ENCODE measurements at places on chromosomes 5 and 9.

- no peak for DNase-seq
Measured at GRCh38 chr5:4905674-4906520, 234.2 kb upstream of the ADAMTS16 start.

DNA sequence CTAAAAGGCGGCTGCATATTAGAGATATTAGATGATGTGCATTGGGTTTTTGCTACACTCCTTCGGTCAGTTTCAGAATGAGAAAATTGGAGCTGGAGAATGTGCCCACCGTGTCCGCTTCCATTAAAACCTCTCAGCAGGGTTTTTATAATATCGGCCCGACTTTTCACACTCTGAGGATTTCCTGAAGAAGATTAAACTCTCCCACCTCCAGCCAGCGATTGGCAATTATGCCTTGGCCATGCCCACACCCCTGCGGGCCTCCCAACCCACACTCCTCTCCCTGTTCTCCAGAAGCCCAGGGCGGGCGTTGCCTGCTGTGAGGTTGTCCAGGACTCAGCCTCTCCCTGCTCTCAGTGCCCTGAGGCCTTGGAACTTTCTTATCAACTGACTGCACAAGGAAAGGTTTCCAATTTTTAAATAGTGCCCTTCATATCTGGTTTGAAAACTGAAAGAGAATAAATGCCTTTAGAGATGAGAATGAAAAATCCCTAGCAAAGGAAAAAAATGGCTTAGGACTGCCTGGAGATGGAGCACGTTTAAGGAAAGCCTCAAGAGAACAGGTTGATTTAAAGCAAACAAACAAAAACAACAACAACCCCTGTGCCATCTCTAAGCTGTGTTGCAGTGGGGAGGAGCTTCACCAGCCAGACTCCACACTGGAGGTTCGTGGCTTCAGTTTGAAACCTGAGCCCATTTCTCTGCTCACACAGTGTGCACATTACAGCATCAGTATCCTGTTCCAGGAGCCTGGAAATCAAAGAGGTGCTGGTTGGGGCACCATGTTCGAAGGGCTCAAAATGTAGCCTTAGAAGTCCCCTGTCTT is 292.9 kb downstream of the NSG2 start:
- no peak for DNase-seq

DNA sequence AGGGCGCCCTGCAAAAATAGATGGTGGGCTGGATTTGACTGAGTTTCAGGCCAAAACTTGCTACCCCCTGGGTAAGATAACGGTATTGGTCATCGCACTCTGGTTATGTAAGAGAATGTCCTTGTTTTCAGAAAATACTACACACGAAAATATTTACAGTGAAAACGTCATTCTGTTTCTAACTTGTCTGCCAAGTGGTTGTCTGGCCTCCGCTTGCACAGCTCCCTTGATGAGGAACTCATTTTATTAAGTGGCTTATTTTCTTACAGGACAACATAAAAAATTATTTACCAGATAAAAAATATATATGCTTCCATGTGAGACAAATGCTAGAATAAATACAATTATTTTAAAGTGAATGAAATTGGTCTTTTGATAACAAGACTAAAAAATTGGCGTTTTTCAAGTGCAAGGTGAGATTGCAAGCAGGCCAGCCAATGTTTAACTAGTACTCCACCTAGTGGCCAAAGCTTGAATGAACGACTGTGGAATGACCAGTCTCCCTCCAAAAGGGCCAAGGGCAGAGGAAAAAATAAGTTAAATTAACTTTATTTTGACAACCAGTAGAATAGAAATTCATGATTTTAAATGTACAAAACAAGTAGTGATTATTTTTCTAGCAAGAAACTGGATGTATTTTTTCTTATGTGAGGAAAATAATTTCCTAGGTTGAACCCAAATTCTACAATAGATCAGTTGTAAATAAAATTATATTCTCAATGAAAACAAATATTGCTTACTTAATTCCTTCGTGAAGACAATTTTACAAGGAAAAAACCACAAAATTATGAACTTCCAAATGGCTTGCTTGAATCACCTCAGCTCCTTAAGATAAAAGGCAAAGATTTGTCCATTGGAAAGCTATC is 93.2 kb downstream of the ZFAND5 start:
- DNase-seq = peak; percentile 42

DNA sequence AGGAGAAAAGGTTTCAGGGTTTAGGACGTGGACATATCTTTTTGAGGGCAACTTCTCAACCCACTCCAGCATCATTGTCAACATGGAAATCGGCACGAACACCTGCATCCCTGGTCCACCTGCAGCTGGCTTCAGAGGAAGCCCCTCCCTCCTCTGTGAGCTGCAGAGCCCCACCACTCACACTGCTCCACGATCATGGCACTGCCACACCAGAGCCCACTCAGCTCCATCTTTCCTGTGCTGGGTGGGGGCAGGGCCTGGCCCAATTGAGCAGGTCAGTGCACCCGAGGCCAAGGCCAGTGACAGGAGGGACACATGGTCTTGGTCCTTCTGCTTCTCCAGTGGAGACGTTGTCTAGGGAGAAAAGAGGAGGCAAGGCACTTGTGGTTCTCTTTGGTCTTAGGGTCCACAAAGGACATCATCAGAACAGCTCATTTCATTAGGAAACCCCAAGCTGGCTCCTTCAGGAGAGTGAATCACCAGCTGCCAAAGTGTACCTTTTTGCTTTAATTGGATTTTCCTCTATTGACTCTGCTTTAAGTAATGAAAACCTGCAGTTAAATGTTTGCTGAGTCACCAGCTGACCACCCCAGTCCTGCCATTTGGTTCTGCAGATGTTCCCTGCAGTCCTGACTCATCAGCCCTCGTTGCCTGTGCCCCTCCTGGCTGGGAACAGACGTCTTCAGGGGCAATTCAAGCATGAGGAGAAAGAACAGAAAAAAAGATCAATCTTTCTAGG is 56.2 kb downstream of the UBE2QL1 start:
- DNase-seq = no peak

- no peak for DNase-seq
Measured at GRCh38 chr5:60856066-60856465, 12.0 kb upstream of the ELOVL7 start.

- no peak for DNase-seq
Measured at GRCh38 chr9:3730511-3730922, 204.7 kb upstream of the RFX3 start.

DNA sequence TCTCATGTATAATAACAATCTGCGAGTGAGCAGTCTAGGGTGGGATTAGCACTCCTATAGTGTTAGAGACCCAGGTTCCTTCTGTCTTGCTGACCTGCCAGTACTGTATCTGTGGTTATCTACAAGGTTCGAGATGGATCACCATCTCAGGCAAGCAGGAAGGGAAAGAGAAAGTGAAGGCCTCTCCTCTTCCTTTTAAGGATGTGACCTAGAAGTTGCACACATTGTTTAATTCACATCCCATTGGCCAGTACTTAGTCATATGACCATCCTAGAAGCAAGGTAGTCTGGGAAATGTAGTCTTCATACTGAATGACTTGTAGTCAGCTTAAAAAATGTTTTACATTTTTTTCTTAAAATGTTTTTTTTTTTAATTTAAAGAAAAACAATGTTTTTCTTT is 168.6 kb downstream of the CARTPT start:
- no peak for DNase-seq

DNA sequence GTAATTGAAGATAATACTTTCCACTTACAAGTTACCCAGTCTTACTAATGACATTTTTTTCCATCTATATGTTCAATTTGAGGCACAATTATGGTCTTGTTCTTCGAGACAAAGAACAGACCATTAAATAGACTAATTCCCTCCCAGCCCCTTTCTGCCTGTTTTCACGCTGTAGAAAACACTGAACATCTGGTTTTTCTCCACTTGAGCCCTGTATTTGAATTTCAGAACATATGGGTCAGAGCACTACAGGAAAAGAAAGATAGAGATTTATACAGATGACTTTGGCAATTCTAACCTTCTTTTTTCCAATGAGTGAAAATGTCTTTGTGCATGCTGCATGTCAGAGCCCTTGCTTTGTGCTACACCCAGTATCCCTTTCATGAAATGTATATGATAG is 506.9 kb downstream of the LRRC70 start:
- no peak for DNase-seq

DNA sequence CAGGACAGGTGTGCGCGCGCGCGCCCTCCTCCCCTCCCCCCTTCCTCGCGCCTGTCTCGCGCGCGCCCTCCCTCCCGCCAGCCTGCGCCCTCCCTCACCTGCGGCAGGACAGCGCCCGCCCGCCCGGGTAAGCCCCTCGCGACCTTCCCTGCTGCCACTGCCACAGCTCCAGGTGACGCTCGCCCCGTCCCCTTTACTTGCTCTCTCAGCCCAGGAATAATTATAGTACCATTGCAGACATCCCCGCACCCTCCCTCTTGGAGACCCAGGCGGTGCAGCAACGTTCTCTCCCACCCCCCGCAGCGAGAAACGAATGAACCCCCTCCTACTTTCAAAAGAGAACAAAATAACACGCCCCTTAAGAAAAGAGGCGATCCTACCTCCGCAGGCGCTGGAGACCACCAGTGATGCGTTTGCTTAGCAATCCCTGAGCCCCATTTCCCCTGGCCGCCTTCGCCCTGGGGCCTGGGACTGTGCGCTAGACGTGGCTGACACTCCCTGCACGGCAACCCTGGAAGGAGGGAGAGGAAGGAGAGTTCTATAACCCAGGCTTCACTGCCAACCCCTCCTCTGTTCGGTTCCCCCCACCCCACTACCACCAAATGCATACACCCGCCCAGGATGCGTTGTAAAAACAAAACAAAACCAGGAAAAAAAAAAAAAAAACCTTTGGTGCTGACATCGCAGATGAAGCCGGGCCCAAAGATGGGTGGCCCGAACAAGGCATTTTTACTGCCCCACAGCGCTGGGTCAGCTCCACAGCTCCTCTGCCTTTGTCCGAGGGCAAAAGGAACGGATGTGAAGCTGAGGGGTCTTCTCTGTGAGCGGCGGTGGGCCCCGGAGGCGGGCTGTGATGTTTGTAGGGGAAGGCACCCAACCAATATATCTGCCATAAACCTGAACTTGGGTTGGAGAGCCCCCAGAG is 5.6 kb upstream of the PURA start:
- no peak for DNase-seq

DNA sequence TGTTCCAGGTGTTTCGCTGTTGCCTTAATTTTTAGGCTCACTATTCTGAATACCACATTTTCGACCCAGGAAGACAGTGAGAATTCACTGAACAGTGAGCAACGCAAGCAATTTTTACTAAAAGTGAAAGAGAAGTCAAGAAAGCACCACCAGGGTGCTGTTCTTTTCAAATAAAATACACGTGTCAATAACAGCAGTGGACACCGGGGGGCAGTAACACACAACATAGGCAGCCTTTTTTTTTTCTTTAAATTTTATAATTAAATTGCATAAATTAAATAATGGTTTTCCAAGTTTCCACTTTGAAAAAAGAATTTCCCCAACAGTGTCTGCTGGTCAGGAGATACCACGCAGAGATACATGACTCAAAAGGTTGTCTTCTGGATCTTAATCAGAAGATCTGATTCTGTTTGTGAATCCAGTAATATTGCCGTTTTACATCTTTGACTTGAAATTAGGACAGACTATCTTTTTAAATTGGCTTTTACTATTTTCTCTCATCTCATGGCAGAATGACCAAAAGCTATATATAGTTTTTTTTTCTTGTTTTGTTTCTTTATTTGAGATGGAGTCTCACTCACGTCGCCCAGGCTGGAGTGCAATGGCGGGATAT is 47.1 kb upstream of the SH3GL2 start:
- DNase-seq = no peak

GRCh38 chr5:14331386-14331781 is 188.2 kb downstream of the TRIO start:
- no peak for DNase-seq

GRCh38 chr9:28503573-28503972 is 930.3 kb upstream of the C9orf72 start:
- no peak for DNase-seq

GRCh38 chr9:80538976-80539375 is 967.2 kb downstream of the TLE4 start:
- DNase-seq = no peak

GRCh38 chr5:133405275-133406034 is 206.9 kb downstream of the FSTL4 start:
- no peak for DNase-seq

- DNase-seq = no peak
Measured at GRCh38 chr9:126488881-126489404, 124.8 kb upstream of the LMX1B start.

- DNase-seq = no peak
Measured at GRCh38 chr9:20664501-20664900, 19.6 kb upstream of the FOCAD start.

GRCh38 chr5:141771031-141771430 is 89.0 kb upstream of the ARAP3 start:
- DNase-seq = no peak

DNA sequence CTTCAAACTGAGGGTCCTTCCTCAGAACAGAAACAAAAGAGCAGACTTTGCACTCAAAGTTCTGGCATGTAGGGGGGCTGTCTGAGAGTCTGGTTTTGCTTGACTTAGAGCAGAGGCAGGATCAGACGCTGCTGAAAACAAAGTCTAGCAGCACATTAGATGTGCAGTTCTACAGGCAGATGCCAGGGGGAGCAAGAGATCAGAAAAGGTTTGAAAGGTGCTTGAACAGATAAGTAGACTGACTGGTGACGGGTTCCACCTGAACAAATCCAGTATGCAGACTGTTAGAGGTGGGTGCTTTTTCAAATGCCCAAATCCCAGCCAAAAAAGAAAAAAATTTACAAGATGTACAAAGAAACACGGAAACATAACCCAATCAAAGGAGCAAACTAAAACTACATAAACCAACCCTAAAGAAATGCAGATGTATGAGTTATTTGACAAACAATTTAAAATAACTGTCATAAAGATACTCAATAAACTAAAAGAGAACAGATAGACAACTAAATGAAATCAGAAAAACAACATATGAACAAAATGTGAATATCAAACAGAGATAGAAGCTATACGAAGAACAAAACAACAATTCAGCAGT is 194.7 kb upstream of the FREM1 start:
- DNase-seq = peak; percentile 9

GRCh38 chr5:125496393-125496792 is 750.0 kb upstream of the ZNF608 start:
- DNase-seq = no peak

DNA sequence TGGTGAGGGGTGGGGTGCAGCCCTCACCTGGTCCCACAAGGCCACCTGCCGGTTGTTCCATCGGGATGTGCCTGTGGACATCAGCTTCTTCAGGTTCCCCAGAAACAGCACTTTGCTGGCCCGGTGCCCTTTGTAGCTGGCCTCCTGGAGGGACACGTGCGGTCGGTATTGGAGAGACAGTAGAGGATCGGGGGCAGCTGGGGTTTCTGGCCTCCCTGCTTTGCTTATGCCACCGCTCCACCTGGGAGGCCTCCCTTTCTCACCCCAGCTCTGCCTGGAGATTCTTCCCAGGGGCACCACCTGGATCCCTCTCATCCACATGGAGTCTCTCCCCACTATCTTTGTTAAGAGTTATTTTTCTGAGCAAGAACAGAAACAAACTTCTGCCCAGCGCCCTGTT is 13.1 kb upstream of the TRIM14 start:
- no peak for DNase-seq

- DNase-seq = no peak
Measured at GRCh38 chr9:93276973-93277372, 93.0 kb downstream of the WNK2 start.

- DNase-seq = no peak
Measured at GRCh38 chr9:84874022-84874421, 204.5 kb downstream of the NTRK2 start.

- no peak for DNase-seq
Measured at GRCh38 chr9:125839317-125839716, 92.1 kb downstream of the PBX3 start.

- DNase-seq = no peak
Measured at GRCh38 chr9:2725126-2725525, 7.8 kb downstream of the KCNV2 start.
